ENCODE measurements at places on chromosomes 6 and 20.

GRCh38 chr20:6212903-6213302, 90.1 kb upstream of the FERMT1 start:
- no peak for DNase-seq

DNA sequence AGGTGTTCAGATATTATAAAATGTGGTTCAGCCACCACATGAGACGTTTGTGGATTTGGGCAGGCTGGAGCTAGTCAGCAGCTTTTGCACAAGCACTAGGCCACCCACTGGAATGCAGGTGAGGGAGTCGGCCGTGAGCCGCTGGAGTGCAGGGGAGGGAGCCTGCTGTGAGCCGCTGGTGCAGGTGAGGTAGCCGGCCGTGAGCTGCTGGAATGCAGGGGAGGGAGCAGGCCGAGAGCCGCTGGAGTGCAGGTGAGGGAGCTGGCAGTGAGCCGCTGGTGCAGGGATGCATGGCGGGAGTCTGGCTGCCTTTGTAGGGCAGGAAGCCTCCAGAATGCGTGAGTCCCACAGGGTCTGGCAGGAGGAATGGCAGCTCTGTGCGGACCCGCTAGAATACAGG, 1907.6 kb upstream of the DEFB115 start:
- DNase-seq: no peak

DNA sequence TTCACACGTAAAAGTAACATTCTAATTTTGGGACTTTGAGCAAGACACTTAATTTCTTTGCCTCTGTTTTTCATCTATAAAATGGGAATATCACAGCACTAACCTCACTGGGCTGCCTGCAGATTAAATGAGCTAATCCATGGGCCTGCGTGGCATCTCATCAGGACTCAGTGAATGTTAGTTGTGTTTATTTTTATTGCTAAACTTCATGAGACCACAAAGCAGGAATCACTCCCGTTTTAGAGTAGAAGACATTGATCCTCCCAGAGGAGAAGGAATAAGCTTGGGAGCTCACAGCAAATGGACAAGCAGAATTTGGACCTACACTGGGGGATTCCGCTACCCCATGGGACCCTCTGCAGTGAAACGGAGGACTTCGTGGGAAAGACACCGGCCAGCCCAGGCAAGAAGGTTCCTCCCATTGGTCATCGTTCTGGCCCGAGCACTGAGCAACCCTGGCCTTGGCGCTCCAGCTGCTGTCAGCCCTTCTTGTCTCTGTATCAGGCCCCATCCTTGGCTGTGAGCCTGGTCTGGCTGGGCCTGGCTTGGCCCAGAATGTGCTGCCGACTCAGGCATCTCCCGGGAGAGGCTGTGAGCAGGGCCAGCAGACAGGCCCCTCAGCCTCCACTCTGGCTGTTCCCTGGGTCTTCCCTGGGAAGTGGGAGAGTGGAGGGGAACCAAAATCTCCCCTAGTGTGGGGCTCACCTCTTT, 79.8 kb downstream of the NFATC2 start:
- DNase-seq: peak; percentile 63

DNA sequence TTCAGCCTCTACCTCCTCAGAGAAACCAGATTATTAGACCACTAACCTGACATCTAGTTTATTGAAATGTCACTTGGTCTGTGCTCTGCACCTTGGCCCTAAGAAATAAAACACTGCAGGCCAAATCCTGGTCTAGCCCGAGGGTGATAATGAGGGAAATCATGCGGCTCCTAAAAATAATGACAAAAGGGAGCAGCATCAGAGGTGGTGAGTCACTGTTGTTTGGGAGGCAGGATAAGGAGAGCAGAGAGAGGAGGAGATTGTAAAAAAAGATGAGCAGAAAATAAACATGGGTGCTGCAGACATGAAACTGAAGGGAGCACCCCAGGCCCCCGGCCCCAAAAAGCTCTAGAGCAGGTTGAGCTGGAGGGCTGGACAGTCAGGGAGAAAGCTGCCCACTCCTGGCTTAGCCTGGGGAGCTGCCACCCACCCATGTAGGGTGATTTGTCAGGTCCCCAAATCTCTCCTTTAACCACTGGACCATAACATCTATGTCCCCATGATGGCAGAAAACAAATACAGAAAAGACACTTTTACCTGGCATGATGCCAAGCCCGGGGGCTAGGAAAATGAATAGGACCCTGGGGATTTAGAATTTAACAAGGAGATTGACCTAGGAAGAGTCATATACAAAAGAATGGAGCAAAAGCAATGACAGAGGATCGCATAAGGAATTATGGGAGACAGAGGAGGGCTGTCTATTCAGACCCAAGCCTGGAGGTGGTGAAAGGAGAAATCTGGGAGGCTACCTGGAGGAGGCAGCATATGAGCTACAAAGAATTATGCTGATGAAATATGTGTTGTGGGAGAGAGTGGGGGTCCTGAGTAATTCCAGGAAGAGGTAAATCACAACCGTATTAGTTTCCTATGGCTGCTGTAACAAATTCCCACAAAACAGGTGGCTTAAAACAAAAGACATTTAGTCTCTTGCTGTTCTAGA, 103.7 kb downstream of the SNAP25 start:
- DNase-seq: no peak

- no peak for DNase-seq
These were observed 8.3 kb downstream of the NHSL1 start for GRCh38 chr6:138491017-138491416.

DNA sequence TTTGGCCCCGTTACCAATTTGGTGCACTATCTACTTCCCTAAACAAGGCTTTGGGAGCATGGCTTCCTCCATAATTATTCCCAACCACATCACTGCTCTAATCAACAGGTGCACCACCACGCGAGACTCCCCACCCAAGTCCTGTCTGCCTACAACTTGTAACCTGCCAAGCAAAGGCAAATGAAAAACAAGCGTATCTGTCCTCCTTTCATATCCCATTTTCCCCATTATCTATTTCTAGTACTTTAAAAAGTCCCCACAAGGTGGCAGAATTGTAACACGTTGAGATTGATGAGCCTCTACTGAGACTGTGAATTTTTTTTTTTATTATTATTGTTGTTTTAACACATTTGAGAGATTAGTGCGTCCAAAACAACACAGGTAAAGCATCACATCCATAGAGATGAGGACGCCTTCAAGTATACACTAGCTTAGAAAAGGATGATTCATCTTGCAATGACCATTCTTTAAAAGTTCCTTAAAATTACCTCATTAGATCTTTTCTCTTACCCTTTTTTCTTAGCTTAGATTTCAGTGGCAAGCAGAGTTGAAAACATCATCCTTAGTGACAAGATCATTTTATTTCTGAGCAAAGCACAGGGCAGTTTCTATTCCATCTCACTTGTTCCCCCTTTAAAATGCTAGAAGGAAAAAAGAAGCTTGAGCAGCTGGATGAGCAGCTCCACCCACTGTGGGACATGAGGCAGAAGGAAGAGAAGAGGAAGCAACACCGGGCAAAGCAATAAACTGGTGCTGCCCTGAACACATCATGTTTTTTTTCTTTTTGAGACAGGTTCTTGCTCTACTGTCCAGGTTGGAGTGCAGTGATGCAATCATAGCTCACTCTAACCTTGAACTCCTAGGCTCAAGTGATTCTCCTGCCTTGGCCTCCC, 210.8 kb downstream of the ARHGAP18 start:
- DNase-seq: peak; percentile 14

GRCh38 chr6:56572788-56573471, 69.8 kb downstream of the DST start:
- DNase-seq: no peak

DNA sequence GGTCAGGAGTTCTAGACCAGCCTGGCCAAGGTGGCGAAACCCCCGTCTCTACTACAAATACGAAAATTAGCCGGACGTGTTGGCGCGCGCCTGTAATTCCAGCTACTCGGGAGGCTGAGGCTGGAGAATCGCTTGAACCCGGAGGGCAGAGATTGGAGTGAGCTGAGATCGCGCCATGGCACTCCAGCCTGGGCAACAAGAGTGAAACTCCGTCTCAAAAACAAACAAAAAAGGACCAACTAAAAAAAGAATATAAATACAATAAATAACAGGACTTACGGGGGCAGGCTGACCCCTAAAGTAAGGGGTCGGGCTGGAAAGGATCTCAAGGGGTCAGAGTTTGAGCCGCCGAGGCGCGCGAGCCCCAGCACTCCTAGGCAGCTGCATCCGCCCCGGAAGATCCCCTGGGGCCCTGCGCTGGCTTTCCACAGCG, 509 bp upstream of the TPD52L2 start:
- no peak for DNase-seq

DNA sequence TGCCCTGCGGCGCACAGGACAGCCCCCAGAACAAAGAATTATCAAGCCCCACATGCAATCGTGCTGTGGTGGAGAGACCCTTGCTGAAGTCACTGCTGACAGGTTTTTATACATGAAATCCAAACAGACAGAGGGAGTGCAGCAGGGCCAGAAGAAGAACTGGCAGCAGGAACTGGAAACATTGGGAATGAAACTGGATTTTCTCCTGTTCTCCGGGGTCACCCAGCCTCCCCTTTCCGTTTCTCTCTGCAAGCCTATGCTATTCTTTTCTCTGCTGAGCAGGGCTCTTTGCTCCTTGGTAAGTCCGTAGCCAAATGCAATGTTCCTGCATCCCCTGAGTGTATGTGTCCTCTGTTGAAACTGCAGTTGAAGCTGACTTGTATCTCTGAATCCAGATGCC, 63.5 kb upstream of the QKI start:
- DNase-seq: no peak

- peak; percentile 45 for DNase-seq
These were observed 248.0 kb downstream of the TTLL2 start for GRCh38 chr6:167572841-167573271.

DNA sequence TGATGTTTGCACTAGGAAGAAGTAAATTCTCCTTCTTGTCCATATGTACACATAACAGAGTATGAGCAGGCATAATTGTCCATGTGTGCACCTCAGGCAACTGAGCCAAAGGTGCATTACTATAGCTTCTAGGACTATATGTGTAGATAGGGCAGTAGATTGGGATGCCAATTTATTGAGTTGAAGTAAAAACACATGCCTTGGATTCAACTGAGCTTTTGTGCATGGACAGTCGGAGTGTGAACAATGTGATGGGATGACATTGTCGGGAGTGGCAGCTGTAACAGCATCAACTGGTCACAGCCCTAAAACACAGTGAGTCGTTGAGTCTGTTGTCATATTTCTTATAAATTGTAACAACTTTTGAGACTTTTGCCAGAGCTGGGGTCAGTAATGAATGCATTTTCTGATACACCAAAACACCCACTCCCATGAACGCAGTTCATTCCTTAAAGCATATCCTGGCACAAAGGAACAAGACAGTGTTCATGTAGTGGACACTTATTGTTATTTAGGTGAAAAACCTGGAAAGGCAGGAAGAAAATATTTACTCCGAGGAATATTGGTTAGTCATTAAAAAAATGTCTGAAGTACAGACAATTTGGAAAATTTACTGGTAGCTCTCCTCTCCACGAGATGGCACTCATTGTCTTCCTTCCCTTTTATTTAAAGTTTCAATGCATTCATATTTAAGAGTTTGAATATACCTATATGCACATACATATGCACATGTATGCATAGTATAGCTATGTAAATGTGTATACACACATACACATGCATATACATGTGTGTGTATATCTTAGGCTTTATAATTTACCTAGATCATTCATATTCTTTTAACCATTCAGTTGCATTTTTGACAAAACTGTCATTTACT, 302.0 kb upstream of the STXBP5 start:
- no peak for DNase-seq

GRCh38 chr20:50918403-50918802, 12.8 kb downstream of the ADNP start:
- DNase-seq: no peak

DNA sequence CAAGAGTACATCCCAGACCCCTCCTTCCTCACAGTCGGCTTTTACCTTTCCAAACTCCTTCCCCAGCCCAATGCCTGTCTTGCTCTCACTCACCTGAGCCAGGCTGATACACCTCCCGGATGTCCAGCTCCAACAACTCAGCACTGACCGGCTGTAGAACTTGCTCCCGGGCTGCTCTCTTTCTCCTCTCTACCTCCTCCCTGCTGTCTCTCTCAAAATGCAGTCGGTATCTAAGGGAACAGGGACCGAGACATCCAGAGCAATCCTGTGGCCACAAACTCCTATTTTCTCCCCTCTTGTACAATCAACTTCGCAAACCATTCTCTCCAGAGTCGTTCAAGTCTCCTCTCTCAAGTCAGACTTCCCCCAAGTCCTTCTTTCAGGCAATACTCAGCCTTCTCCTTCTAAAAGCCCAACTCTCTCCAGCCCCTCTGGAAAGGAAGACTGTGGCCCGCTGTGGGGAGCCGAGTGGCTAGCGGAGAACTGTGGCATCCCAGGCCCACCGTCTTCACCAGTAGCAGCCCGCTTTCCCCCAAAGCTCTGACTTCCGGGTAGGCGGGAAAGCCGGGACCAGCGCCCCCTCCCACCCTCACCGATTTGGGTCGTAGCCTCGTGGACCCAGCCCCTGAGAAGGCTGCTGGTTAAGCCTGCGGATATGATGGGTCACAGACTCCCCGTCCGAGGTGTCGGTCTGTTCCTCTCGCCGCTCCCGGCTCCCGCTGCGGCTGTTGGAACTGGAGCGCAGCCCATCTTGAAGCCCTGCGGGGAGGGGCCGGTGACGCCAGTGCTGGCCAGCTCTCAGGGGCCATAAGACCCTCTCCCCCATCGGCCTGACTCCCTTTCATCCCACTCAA, 1.1 kb downstream of the GNL1 start:
- DNase-seq: peak; percentile 50

DNA sequence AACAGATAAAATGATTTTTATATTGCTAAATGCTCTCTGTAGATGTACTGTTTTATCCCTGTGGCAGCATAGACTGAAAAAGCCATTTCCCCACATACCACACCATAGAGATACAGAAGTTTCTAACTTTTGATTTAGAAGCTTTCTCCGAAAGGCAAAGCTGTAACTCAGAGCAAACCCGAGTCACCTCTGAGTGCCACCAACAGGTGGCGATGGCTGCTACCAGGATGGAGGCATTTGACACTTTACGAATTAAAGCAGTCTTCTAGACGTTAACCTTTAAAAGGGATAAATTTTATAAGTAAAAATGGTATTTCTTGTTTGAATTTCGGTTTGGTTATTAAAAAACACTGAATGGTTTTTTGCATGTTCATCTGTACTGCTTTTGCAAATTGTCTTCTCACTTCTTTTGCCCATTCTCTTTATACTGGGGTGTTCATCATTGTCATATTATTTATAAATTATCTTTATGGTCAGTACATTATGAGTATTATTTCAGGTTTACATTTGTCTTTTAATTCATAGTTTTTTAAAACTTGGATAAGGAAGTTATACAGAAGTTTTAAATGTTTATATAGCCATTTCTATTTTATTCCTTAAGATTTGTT, 201.0 kb upstream of the CEP162 start:
- peak; percentile 16 for DNase-seq
